ENCODE measurements at places on chromosomes 2 and 18.

DNA sequence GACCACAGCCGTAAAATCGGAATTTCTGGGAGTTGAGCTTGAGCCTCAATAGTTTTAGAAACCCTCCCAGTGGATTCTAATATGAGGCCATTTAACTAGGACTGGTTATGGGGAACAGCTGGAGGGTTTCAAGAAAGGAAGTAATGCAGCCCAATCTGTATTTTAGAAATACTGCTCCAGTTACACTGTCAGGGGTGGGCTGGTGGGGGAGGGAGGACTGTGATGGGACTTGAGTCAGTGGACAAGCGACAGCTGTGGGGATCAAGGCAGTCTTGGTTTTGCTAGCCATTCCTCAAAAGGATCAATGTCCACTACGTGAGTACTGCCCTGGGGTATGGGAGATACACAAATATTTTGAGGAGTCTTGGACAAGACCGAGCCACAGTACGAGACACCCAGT, 34.8 kb downstream of the ASB1 start:
- DNase-seq, result peak; percentile 80

GRCh38 chr2:217440000-217440399, 562.8 kb downstream of the TNS1 start:
- no peak for DNase-seq

DNA sequence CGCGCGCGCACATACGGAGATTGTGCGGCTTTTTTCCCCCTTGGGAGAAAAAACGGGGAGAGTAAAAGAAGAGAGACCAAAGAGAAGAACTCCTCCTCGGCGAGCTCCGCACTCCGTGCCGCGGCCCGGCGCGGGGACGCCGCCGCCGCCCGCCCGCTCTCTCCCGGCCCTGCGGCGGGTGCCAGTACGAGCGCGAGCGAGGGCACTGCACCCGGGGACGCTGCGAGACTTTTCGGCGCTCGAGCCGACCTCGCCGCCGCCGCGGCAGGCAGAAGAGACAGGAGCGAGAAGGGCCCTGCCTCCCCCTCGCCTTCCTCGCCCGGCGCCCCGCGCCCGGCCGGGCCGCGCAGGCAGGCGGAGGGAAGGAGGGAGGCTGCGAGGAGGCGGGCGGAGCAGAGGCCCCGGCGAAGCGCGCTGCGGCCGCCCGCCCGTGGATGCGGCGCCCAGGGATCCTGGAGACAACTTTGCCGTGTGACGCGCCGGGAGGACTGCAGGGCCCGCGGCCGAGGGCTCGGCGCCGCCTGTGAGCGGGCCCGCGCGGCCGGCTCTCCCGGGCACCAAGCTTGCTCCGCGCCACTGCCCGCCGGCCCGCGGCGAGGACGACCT, 857 bp upstream of the INHBB start:
- no peak for DNase-seq

DNA sequence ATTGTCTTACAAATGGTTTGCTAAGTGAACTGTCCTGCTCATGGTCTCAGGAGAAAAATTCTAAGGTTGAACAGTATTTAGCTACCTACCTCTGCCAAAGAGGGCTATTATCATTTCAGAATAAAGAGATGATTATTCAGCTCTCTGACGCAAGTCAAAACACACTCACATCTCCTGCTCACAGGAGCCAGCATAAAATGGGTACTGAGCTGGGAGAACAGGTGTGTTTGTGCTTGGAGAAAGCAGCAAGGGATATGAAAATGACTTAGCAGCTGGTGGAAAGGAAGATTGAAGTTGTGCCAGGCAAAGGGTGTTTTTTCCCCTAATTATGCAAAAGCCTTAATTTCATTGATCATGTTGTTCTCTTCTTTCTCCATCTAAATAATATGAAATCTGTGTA, 47.3 kb upstream of the TANK start:
- no peak for DNase-seq
